ENCODE measurements at places on chromosomes 5 and 9.
A peak's percentile ranks its signal among the peaks of the same experiment; 100 is the strongest.

DNA sequence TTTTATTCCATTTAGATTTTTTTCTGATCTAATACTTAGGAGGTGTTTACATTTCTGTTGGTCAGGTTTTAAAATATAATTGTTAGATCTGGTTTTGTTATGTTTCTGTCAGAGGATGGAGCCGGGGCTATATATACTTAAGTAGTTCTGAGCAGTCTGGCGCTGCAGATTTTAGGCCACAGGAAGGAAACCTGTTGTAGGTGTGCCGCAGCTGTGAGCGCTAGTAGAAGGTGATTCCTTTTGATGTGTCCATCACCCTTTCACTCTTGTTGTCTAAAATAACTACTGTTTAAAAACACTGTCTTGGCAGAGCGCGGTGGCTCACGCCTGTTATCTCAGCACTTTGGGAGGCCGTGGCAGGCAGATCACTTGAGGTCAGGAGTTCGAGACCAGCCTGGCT, 17.0 kb downstream of the ZBTB34 start:
- DNase-seq = no peak

- no peak for DNase-seq
Observed at GRCh38 chr5:61519728-61520277, 187.7 kb downstream of the ZSWIM6 start.

- no peak for DNase-seq
Observed at GRCh38 chr5:40799258-40799657, 1.1 kb upstream of the PRKAA1 start.

- no peak for DNase-seq
Observed at GRCh38 chr9:80932947-80933780, 756.2 kb downstream of the TLE1 start.

GRCh38 chr5:157057459-157058370, 1.2 kb downstream of the HAVCR1 start:
- no peak for DNase-seq

GRCh38 chr5:105501315-105501714, 1938.7 kb upstream of the NUDT12 start:
- DNase-seq = no peak

GRCh38 chr5:177445052-177445916, 1.3 kb upstream of the PRR7 start:
- DNase-seq = no peak

- no peak for DNase-seq
Observed at GRCh38 chr5:157599565-157599964, 24.0 kb upstream of the ADAM19 start.

- no peak for DNase-seq
Observed at GRCh38 chr5:43209833-43210232, 17.8 kb downstream of the NIM1K start.

GRCh38 chr9:15132091-15132490, 174.9 kb downstream of the TTC39B start:
- no peak for DNase-seq

- no peak for DNase-seq
Observed at GRCh38 chr9:111599955-111600343, 502 bp upstream of the PTGR1 start.

- DNase-seq = no peak
Observed at GRCh38 chr5:27402828-27403227, 364.4 kb upstream of the CDH9 start.

- no peak for DNase-seq
Observed at GRCh38 chr5:38258042-38258318, 379 bp upstream of the EGFLAM start.

- DNase-seq = no peak
Observed at GRCh38 chr9:4796988-4797853, 4.5 kb downstream of the RCL1 start.

DNA sequence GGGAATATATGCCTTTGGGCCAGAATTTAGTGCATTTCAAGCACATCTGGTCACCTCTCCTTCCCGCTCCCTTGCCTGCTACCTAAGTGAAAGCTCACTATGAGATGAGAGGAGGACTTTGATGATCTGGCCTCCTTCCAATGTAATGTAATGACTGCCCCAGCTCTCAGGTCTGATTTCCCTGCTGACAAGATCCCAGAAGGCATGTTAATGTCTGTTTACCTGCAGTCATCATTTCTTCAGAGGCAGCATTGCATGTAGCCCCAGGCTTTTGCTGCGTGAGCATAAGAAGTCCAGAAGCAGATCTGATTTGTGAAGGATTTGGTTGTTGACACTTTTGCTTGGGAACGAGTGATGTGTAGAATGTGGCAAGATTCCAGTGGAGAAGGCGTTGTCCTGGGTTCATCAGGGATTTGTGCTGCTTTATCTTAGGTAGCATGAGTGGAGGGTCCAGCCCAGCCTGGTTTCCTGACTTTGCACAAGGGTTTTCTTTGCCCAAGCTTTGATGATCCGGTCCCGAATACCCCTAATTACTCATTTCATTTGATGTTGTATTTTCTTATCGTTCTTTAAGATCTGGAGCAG, 192.7 kb downstream of the GOLPH3 start:
- DNase-seq = no peak

- DNase-seq = no peak
Observed at GRCh38 chr5:13731121-13731628, 213.3 kb downstream of the DNAH5 start.

DNA sequence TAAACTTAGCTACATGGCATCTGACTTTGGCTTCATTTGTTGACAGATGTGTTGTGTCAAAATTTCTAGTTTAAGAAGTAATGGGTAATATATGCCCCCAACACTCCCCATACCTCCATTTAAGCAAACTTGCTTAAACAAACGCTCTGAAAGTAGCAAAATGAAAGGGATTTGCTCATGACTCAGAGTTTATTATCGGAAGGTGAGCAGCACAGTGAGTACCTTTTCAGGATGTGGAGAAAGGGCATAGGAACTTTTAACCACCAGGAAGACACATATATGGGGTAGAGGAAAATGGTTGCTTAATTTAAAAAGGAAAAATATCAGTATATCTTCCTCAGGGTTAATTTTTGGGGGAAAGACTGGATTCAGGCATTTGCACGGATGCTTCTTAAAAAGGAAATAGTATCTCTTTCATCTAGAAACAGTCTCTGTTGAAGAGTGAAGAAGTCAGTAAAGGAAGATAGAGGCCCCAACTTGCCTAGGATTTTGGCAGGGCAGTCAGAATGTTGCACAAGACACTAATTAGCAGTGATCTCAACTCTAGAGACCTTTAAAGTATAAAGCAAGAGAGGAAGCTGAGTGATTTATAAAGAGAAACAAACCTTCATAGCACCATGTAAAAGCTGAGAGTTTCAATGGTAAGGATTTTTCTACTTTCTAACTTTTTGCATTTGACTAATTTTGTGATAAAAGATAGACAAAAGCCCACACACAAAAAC, 155.1 kb downstream of the TRIO start:
- DNase-seq = no peak

DNA sequence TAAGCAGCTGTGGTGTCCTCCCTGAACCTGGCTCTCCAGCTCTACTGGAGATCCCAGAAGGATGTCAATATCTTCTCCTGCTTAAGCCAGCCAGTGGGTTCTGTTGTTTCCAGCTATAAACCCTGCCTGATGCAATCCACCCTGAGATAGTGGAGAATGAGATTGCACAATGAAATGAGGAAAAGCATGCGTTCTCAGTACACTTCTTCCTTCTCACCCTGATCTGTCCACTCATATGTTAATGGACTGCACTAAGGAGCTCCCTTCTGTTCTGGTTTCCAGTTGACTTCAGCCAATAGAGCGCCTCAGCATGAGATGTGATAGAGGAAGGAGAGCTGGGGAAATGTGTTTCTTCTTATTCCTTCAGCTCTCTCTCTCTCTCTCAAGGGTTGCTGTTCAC, 40.0 kb upstream of the CDH6 start:
- DNase-seq = no peak

- DNase-seq = no peak
Observed at GRCh38 chr5:138843316-138844124, 31.6 kb downstream of the LRRTM2 start.

GRCh38 chr9:103152473-103152872, 157.3 kb downstream of the CYLC2 start:
- no peak for DNase-seq

- no peak for DNase-seq
Observed at GRCh38 chr5:1400211-1400855, 44.9 kb downstream of the SLC6A3 start.

DNA sequence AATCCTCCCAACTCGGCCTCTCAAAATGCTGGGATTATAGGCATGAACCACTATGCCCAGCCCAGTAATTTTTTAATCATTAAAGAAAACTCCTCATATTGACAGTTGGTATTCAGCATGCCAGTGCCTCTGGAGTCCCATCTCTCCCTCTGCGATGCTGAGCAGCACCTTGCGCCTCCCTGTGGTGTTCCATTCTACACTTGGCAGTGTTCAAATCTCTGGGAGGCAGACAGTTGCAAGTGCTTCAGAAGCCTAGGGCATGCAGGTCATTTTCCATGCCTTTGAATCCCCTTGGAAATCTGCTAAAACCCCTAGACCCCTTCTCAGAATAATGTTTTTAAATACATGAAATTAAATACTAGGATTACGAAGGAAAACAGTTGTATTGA, 41.3 kb downstream of the GARNL3 start:
- no peak for DNase-seq

DNA sequence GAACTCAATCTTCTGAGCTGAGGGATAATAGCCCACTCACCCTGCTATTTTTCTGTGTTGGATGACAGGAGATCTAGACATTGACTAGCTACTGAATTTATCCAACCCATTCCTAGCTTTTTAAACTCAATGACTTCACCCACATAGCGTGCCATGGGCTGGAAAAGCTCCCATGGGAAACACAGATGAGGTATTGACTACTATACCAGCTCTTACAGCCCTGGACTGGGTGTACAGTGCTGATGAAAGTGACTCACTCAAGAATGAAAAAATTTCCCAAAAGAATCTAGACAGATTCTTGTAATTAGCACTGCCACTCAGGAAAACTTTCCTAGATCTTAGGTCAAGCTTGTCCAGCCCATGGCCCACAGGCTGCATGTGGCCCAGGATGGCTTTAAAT, 72.7 kb upstream of the NREP start:
- no peak for DNase-seq

- no peak for DNase-seq
Observed at GRCh38 chr5:36152324-36153297, 700 bp downstream of the SKP2 start.

DNA sequence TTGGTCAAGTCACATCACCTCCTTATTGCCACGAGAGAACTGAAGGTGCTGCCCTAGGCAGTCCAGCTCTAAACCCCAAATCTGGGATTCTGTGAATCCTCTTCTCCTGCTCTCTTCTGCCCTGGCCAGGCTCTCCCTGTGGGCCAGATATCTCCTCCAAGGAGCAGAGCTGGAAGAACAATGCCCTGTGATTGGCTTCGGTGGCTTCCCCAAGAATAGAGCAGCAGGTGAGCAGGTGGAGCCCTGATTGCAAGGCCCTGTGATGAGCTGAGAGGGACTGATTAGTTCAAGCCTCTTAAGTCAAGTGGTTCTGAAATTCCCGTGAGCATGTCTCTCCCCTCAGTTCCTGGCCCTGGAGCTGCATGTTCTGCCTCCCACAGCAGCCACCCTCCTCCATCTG, 175.3 kb upstream of the BRINP1 start:
- no peak for DNase-seq

DNA sequence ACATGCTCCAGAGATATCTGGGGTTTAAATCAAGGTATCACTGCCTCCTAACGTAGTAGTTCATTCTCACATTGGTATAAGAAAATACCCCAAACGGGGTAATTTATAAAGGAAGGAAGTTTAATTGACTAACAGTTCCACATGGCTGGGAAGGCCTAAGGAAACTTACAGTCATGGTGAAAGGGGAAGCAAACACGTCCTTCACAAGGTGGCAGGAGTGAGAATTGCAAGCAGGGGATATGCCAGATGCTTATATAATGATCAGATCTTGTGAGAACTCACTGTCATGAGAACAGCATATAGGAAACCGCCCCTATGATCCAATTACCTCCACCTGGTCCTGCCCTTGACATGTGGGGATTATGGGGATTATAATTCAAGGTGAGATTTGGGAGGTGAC, 1280.2 kb upstream of the C9orf72 start:
- no peak for DNase-seq

GRCh38 chr9:91842358-91843049, 107.5 kb downstream of the ROR2 start:
- DNase-seq = no peak

DNA sequence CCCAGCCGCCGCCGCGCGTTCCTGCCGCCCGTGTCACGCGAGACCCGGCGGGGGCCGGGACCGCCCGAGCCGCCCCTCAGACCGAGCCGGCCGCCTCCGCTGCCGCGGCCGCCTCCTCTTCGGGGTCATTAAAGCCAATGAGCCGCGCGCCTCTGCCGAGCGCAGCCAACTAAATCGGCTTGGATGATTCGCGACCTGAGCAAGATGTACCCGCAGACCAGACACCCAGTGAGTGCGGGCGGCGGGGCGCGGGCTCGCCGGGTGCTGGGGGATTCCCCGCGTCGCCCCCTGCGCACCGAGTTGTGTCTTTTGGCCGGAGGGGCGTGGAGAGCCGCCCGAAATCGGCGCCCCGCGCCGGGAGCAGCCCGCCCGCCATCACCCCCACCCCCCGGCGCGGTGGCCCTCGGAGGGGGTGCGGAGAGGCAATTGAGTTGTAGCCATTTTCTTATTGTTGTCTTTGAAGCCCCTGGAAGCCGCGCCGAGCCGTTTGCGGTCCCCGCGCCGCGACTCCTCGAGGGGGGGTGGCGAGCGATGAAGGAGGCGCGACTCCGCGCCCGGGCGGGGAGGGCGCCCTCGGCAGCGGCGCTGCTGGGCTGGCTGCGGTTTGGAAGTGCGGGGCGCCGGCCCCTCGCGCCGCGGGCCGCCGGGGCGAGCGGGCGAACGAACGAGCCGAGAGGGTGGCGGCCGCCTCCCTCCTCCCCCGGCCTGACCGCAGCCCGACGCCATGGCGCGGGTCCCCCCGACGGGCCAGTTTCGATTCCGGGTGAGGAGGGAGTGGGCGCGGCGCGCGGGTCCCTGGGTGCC, 1.0 kb downstream of the TLE4 start:
- DNase-seq = peak; percentile 37

GRCh38 chr5:3199962-3200755, 395.5 kb upstream of the IRX1 start:
- DNase-seq = no peak

GRCh38 chr5:124342986-124343385, 403.5 kb downstream of the ZNF608 start:
- DNase-seq = no peak

Measured in CD4-positive, alpha-beta T cell treated with Interleukin-6 at 100 ng/mL for 8 hours (primary cell).